ENCODE measurements at places on chromosomes 4 and X.

DNA sequence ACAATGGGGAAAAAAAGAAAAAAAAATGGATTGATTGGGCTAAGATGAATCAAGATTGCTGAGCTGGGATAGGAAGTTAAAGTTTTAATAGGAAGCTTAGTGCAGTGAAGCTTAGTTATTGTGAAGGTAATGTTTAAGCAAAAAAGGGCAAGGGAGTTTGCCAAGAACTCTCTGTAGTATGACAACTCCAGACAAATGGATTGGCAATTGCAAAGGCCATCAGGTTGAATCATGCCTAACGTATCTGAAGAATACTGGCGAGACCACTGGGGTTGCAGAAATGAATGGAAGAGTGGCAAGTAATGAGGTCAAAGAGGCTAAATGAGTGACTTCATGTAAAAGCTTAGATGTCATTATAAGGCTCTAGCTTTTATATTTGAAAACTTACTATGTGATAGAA, 1654.0 kb downstream of the PCDH7 start:
- DNase-seq, result no peak

- DNase-seq, result no peak
Measured at GRCh38 chrX:109327251-109327650, 154.6 kb downstream of the GUCY2F start.

DNA sequence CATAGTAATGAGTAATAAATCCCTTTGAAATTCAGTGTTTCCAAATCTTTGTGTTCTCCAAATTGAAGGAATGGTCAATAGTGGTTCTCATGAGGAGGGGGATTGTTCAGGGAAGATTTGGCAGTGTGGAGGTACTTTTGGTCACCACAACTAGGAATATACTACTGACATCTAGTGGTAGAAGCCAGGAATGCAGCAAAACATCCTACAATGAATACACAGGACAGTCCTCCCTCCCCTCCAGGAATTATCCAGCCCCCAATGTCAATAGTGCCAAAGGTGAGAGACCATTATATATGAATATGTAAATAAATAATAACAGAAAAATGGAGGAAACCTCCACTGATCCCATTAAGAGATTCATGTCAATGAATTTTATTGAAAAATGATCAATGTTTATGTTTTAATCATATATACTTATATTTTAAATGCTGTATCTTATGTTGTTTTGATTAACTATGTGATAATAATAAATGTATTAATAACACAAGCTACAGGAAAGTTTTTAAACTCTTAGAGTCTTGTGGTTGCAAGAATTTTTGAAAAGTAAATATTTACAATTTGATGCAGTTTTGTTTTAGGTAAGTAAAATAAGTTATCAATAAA, 14.4 kb upstream of the FAM9A start:
- no peak for DNase-seq

DNA sequence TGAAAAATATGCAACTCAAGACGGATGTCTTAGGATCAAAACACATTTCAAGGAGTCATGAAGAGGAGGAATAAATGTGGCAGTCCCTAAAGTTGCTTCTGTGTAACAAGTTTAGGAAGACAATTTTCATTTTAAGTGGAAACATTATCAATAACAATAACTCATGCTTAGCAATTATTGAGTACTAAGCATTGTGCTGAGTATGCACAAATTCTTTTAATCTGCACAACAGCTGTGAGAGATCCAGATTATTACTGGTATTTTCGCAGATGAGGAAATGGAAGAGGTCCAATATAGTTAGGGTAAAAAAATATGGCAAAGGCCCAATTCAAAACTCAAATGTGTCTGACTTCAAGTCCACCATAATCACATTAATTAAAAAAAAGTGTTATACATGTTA, 2.9 kb upstream of the TEX13B start:
- no peak for DNase-seq

DNA sequence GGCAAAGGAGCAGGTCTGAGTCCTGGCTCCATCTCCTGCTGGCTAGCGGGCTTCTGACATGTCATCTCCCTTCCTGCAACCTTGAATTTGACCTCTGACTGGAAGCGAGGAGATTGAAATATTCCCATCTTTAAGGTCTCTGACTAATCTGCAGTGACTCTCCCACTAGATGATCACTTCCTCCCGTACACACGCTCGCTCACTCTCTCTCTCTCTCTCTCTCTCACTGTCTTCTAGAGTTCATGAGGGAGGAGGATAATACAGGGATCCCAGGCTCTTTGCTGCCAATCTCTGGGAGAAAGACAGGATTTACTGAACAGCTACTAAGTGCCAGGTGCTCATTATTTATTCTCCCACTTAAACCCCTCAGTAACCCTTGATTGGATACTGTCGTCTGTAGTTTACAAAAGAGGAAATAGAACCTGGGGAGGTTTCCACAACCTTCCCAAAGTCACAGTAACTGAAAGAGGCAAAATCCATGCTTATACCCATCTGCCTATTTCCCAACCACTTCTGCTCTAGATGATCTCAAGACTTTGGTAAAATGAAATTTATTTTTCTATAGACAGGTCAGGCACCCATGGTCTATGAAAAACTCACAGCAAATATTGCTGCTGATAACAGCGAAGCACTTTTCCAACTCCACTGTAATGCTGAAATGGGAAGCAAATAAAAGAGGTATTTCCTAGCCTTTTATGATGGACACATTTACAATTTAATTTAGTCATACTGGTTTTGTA, 193.5 kb upstream of the C1QTNF7 start:
- no peak for DNase-seq

GRCh38 chrX:115142057-115142456, 47.2 kb upstream of the RBMXL3 start:
- DNase-seq, result no peak

DNA sequence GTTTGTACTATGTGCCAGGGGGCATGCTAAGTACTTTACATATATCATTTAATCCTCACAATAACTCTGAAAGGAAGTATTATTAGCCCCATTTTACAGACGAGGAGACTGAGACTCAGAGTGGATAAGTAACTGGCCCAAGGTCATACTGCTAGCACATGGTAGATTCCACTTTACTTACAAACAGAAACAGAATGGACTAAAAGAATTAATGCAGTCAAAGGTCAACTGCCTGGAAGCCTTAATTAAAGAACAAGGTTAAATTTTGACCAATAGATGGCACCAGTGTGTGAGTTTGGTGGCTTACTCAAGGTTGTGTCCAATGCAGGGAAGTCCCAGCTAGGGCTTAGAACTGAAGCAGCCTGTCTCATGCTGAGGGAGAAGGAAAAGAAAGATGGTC, 4.7 kb downstream of the RIPPLY1 start:
- no peak for DNase-seq

DNA sequence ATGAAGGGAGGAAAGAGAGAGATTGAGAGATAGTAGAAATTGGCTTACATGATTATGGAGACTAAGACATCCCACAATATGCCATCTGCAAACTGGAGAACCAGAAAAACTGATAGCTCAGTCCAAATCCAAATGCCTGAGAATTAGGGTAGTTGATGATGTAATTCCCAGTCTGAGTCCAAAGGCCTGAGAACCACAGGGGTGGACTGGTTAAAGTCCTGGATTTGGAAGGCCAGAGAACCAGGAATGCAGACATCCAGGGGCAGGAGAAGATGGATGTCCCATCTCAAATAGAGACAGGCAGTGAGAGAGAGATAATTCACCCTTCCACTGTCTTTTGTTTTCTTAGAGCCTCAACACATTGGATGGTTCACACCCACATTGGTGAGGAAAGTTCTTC, 345.7 kb upstream of the SPANXN4 start:
- no peak for DNase-seq

DNA sequence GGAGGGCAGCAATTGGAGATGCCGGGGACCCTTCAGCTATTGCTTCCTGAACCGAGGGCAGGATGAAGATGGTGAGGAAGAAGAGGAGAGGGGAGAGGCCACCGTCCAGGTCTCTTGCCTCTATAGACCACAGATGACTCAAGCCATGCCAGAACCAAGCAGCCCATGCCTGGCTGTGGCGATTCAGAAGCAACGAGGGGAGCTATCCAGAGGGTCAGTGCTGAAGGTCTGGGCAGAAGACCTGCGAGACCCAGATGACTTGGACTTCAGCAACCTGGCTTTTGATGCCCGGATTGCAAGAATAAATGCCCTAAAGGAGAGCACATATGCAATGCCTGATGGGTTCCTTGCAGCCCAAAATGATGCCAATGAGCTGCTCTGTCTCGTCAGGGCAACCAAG, 70.2 kb upstream of the PRPS2 start:
- DNase-seq, result no peak

- no peak for DNase-seq
Measured at GRCh38 chr4:57191523-57192034, 81.4 kb upstream of the IGFBP7 start.

- no peak for DNase-seq
Measured at GRCh38 chr4:125321709-125322365, 7.1 kb downstream of the FAT4 start.
